Stimulated activated CD8-positive, alpha-beta memory T cell treated with anti-CD3 and anti-CD28 coated beads, Interleukin-4, amount 100 ng/mL, for 48 hours (primary cell): ENCODE measurements at places on chromosomes 1 and 21.

GRCh38 chr1:200909071-200909470, 14.4 kb downstream of the INAVA start:
- no peak for DNase-seq

DNA sequence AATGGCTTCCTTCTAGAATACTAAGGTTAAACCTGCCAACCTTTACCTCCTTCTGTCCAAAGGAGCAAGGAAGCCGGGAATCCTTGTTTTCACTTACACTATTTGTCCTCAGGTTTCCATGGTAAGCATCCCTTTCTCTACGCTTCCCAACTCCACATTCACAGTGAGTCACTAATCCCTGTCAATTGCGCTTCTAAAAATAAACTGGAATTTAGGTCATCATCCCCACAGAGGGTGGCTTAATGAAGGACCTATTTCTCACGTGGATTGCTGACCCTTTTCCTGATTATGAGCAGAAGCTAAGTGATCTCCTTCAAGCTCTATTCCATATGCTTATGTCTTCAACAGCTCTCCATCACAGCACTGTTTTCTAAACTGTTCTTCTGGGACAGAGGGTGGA, 39.9 kb upstream of the ABCA4 start:
- DNase-seq = no peak

DNA sequence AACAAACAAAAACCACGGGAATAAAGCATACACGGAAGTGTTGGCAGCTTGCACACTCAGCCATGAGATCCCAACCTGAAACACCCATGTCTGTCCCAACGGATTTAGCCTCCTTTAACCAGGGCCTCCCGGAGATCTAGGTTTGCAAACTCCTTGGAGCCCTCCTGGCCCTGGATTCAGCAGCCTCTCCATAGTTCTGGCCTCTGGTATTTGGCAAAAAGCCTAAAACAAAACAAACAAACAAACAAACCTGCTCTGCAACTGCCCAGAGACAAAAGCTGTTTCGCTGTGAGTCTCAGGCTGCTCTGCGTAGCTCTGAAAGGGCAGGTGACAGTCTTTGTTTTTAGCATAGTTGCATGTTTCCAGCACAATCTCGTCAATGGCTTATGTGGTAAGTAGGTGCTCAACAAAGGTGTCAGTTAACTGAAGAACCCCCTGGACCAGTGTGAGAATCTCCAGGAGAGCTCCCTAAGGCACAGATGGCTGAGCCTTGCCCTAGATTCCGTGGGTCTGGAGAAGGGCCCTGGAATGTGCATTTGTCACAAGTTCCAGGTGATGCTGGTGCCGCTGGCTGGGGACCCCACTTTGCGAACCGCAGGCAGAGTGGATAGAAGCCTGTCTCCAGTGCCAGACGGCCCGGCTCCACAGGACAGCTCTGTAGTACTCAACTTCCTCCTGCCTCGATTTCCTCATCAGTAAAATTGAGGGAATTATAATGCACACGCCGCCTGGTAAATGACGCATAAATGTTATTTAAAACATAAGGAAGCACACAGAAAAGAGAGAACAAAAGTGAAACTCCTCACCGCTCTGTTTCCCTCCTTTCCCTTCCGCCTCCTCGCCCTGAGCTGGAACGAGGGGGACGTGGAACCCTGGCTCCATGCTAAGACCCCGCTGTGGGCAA, 86.2 kb downstream of the RIPK4 start:
- no peak for DNase-seq

- no peak for DNase-seq
These were observed 37.3 kb upstream of the ARHGEF16 start for GRCh38 chr1:3417082-3417739.

DNA sequence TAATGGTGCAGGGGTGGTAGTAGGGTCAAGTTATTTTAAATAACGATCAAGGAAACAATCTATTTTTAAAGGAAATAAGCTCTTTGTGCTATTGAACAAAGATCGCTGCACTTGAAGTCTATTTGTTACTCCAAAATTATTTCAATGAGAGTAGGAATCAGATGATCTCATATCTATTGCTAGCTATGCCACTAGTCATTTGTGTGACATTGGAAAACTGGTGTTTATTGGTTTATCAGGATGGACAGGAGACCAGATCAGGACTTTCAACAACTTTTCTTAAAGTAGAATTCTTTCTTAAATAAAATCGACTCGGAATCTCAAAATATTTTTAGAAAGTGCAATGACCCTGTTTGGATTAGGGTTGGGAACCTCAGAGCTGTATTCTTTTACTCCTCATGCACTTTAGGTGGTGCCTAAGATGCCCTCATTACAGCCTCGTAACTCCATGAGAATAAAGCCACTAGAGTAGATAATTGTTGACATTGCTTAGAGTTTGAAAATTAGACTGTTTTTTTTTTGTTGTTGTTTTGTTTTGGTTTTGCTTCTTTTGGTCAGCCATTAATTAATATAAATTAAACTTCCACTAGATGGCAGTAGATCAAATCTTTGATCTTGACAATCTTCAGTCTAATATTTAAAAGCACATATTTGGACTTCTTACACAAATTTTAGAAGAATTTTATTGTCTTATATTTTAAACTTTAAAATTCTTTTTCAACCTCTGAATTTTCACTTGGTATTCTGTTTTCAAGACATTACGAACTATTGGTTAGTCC, 352.4 kb downstream of the USP25 start:
- DNase-seq = no peak

- peak; percentile 45 for DNase-seq
These were observed 648 bp upstream of the TRAPPC3 start for GRCh38 chr1:36149973-36150295.

DNA sequence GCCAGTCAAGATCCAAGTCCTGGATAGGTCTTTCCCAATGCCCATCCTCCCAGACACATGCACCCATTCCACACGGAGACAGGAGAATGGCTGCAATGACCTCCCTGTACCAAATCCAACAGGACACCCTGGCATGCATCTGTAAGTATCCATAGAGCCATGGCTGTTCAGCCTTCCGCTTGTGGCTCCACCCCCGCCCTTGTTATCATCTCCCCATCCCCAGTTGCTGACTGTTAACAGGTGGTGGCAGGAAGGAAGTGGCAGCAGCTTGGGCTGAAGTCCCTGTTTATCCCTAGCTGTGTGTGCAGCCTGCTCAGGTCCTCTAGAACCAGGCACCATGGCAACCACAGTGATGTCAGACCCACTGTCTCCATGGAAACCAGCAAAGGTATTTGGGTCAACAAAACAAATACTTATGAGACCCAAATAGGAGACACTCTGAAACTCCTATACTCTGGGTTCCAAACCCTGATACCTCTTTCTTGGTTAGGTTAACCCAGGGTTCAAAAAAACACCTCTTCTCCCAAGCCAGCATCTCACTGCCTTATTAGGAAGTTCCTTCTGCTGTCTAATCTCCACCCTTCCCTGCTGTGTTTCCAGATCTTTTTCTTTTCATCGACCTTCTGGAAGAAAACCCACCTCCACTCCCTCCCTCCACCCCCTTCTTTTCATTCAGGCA, 721 bp downstream of the PBXIP1 start:
- peak; percentile 85 for DNase-seq

- no peak for DNase-seq
These were observed 115.4 kb downstream of the BCAR3 start for GRCh38 chr1:93566227-93566626.

DNA sequence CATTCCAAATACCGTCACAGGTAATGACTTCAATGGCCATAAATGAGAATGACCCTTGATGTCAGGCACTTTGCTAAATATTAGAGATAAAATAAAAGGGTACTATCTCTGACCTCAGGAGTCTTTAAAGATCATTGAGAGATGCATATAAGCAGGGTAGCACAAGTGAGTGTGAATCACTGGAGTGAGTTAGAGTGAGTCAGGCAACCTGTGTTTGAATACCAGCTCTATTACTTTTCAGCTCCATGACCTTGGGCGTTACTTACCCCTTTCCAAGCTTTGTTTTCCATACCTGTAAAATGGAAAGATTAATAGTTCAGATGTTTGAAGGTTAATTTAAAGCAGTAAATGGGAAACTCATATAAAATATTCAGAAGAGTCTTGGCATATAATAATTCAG, 1058.0 kb upstream of the ADGRL4 start:
- no peak for DNase-seq

DNA sequence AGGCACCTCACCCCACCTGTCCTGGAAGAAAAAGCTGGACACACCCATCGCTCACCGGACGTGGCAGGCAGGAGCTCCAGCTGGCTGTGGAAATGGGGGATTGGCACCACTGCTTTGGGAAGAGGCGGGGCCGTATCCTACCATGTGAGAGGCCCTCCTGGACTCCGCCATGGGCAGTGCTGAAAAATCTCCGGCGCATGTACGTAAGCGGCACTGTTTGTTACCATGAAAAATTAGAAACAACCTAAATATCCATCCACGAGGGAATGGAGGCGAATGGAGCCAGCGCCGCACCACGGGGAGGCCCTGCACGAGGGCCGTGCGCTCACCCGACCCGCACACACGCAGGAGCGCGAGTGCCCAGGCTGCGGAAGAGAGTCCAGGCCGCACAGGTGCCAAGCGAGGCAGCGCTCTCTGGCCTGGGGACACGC, 3.1 kb downstream of the KRTAP10-8 start:
- DNase-seq = no peak

- DNase-seq = no peak
These were observed 218.7 kb downstream of the DAB1 start for GRCh38 chr1:57204942-57205787.

- DNase-seq = no peak
These were observed 20.0 kb upstream of the ZNF326 start for GRCh38 chr1:89974696-89975470.

- no peak for DNase-seq
These were observed 31.4 kb upstream of the MYOC start for GRCh38 chr1:171683870-171684269.

DNA sequence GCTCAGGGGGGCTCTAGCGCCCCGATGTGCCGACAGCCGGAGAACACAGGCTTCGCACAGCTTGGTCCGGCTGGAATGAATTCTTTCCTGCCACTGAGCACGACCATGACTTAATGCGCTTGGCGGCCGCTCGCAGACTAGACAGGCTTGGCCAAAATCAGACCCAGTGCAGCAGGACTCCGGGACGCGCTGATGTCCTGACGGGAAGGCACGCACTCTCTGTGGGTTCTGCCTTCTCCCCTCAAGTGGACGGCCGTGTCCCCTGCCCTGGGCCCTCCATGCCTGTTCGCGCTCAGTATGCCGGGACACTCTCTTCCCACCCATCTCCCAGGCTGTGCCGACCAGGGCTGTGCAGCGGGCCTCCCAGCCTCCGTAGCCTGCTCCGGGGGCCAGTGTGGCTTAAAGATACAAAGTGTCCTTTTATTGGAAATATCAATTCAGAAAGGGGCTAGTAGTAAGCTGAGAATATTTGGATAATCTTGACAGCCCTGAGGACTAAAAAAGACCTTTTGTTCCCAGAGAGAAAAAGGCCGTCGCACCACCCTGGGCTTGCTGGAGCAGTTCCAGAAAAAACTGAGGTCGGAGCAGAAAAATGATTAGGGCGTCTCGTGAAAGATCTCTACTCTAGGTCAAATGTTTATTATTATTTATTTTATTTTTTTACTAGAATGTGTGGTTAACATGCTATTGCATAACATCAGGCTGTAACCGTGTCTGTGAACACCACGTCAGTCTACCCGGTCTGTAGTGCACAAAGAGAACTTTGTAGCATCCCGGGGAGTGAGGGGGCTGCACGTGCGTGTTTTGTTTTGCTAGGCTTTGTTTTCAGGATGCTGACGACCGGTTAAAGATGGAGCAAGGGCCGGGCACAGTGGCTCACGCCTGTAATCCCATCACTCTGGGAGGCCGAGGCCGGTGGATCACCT, 88.1 kb upstream of the ARHGEF16 start:
- no peak for DNase-seq

- DNase-seq = no peak
These were observed 98.2 kb upstream of the ERG start for GRCh38 chr21:38596264-38597042.

DNA sequence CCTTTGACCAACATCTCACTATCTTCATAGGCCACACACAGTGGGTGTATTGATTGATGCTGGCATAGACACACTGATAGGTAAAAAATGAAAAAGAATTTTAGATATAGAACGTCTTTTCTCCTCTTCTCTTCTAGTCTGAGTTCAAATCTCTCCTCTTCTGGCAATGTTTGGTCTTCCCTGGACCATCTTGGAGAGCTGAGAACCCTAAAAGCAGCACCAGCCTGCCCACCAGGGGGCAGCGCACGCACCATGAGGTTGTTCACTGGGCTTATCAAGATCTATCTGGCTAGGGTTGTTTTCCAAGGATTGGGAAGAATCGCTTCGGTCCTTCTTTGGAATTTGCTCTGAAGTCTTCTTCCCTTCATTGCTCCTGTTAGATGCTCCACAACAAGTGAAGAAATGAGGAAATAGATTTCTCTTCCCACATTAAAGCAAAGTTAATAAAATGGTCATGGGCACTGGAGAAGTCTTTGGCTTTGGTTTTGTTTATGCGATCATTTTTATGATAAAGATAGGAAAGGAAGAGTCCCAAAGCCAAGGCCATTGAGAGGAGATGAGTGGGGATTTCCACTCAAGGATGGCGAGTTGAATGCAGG, 104.0 kb upstream of the OLIG2 start:
- DNase-seq = peak; percentile 75

- no peak for DNase-seq
These were observed 129.9 kb downstream of the DSCAM start for GRCh38 chr21:40717028-40717427.

GRCh38 chr1:153403421-153404085, 12.7 kb upstream of the S100A8 start:
- no peak for DNase-seq

GRCh38 chr1:3270403-3271245, 183.8 kb upstream of the ARHGEF16 start:
- DNase-seq = no peak

GRCh38 chr1:12769976-12770505, 3.5 kb upstream of the PRAMEF12 start:
- DNase-seq = no peak

DNA sequence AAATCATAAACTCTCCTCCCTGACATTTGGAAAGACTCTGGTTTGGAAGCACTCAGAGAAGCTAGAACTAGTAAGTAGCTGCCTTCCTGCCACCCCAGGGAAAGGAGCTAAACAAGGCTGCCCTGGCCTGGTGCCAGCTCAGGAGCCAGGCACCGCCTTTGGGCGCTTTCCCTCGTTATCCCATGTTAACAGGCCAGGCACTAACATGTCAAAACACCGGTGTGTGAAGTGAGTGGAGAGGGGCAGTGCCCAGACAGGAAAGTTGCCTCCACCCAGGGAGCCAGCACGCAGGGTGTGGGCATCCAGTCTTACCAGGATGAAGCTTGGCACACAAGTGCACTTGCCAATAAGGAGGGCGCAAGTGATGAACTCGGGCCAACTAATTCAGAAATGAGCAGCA, 346.8 kb downstream of the RRAGC start:
- DNase-seq = no peak

GRCh38 chr1:226934483-226935237, 5.4 kb upstream of the COQ8A start:
- DNase-seq = no peak

- no peak for DNase-seq
These were observed 361.5 kb downstream of the RRAGC start for GRCh38 chr1:38497921-38498656.

- DNase-seq = no peak
These were observed 189.9 kb downstream of the ZC3H11B start for GRCh38 chr1:219422811-219423598.
